ENCODE measurements at places on chromosomes 6 and 20. TPM values are rescaled to one million over a fixed set of nuclear protein-coding genes. Genes with fewer than 3 reads are reported as not detected.

DNA sequence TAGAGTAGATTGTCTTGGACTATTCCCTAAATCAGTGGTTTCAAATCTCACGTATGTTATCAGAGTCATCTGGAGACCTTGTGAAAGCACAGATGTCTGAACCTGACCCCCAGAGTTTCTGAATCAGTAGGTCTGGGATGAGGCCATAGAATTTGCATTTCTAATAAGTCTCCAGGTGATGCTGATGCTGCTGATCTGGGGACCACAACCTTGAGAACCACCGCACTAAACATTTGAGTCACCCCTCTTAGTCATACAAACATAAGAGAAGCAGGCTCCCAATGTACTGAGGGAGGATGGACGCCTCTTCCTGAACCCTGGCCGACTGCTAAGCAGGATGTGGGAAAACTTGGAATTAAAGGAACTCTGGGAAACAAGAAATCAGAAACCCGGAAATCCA lies 187.8 kb upstream of the PRDM1 start:
- DNase-seq: no peak

DNA sequence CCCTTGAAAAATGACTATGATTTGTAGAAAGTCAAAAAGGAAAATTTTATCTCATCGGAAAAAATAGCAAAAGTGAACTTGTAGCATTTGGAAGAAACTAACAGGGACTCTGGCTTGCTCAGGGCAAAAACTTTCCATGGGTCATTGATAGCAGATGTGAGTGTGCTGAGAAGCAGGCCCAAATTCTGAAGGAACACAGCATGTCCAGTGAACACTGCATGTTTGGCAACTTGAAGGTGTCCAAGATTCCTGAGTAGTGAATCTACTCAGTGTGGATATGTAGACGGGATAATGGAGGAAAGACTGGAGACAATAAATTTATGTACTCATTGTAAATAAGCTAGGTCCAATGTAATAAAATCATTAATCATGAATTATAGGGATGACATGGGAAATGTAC lies 8.2 kb downstream of the SLC17A2 start:
- DNase-seq: peak; percentile 55

DNA sequence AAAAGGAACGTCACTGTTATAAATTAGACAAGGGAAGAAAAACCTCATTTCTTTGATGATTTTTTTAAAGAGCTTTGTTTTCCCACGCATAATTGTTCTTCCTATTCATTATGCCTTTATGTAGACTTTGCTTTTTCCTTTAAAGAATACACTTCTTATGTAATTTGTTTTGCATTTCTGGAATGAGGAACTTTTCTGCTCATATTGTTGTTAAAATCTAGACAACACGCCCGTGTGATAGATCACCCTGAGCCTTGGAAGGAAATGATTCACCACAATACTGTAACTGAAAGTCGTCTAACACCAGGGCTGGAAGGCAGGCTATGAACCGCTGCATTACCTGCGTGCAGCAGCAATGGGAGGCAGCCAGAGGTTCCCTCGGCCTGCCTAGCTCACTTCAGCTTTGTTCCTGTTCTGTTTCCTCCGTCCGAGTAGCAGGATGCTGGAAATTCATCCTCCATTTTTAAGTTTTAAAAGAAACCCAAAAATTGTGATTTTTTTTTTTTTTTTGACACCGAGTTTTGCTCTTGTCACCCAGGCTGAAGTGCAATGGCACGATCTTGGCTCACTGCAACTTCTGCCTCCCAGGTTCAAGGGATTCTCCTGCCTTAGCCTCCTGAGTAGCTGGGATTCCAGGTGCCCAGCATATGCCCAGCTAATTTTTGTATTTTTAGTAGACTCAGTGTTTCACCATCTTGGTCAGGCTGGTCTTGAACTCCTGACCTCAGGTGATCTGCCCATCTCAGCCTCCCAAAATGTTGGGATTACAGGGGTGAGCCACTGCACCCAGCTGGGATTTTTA lies 49.6 kb upstream of the ZNF217 start:
- no peak for DNase-seq

DNA sequence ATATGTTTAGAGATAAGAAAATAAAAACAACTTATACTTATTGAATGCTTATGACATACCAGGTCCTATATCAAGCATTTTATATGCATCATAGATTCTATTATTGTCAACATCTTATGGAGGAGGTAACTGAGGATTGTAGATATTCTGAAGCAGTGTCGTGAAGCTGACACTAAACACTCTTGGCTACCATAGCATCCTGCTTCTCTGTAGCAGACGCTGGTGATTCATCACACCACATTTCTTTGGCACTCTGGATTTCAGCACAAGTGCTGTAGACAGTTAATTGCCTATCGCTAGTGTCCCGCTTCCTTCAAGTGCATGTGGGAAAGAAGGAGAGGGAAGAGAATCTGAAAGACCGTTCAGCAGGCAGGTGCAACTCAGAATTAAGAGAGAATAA lies 317.1 kb downstream of the PLCB1 start:
- DNase-seq: no peak

GRCh38 chr20:62979876-62980373 lies 26.8 kb downstream of the BHLHE23 start:
- DNase-seq: no peak

GRCh38 chr6:32852018-32852843 lies 1.3 kb downstream of the TAP1 start:
- peak; percentile 68 for DNase-seq

DNA sequence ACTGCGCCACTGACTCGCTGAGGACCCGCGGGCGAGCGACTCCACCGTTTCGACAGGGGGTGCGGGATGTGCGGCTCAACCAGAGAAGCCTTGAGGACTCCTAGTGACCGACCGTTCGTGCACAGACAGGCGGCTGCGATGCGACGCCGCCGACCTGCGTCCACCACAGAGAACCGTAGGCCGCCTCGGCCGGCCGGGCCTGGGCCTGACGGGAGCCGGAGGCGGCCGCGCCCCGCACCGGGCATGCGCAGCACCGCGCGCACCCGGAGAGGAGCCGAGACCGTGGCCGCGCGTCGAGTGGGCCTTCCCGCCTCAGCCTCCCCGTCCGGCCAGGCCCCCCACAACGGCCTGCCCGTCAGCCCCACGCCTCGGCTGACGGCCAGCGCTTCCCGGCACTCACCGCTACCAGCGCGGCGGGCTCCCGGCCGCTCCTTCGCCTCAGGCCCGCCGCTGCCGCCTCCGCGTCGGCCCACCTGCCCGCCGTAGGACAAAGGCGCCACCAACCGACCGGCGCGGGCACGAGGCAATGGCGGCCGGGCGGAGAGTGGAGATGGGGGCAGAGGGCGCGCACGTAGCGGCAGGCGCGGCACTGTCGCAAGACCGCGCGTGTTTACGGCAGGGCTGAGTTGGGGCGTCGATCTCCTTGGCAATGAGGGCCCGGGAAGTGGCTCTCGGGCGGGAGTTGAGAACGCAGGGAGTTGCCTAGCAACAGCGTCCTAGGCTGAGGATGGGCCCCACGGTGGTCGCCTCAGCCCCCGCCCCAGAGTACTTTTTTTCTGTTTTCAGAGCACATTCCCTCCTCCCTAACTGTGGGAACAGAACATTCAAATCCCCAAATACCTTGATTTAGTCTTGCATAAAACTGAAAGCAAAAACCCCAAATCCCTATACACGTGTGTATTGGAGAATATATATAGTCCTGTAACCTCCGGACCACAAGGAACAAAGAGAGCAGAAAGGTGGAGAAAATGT lies at the start of gene NCOA5:
Gene NCOA5 (minus strand): TSS at position 546 of the 972 bp plus-strand sequence. CDS start 10,538 bp downstream, outside the sequence.
- DNase-seq: peak; percentile 98

GRCh38 chr6:1572892-1573291 lies 36.8 kb upstream of the FOXC1 start:
- DNase-seq: no peak

DNA sequence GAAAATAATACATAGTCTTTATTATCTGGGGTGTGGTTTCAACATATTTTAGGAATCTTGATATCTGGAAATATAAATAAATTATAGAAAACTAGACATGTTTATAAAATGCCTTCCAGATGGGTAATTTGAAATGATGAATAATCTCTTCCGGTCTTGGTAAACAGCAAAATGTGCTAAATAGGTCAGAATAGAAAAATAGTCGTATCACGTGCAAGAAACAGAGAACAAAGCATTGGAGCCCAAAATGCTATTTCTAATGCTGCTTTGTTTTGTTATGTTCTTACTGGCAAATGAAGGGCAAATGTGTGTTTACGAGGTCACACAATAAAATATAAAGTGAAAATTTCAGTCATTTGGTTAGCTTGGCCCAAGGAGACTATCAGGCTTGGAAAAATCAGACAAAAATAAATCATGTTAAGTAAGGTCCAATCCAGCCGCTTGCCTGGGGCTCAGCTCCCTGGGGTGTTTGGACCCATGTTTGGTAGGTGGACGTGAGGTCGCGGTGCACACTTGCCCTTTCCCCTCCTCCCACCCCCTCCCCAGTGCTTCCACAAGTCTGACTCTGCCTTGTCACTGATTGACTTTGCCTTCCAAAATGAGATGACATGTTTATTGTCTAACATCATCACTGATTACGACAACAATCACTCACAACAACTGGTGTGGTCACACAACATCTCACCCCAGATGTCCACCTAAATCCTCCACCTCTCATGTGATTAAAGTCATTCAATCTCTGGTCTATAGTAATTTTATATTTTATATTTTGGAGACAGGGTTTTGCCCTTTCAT lies 56.0 kb downstream of the RIN2 start:
- no peak for DNase-seq

The GRIK2 gene
- 2.3 TPM for total RNA-seq

The MUC22 gene
- total RNA-seq: not detected

The TFB1M gene
- total RNA-seq: 16.3 TPM

The RHAG gene
- total RNA-seq: not detected
